ENCODE measurements at places on chromosomes 2 and 18.

- no peak for DNase-seq
Measured at GRCh38 chr18:40576507-40577115, 1378.4 kb upstream of the PIK3C3 start.

GRCh38 chr2:3179208-3179607 lies 198.4 kb downstream of the EIPR1 start:
- no peak for DNase-seq

GRCh38 chr18:34121200-34121721 lies 103.5 kb downstream of the NOL4 start:
- peak; percentile 32 for DNase-seq

DNA sequence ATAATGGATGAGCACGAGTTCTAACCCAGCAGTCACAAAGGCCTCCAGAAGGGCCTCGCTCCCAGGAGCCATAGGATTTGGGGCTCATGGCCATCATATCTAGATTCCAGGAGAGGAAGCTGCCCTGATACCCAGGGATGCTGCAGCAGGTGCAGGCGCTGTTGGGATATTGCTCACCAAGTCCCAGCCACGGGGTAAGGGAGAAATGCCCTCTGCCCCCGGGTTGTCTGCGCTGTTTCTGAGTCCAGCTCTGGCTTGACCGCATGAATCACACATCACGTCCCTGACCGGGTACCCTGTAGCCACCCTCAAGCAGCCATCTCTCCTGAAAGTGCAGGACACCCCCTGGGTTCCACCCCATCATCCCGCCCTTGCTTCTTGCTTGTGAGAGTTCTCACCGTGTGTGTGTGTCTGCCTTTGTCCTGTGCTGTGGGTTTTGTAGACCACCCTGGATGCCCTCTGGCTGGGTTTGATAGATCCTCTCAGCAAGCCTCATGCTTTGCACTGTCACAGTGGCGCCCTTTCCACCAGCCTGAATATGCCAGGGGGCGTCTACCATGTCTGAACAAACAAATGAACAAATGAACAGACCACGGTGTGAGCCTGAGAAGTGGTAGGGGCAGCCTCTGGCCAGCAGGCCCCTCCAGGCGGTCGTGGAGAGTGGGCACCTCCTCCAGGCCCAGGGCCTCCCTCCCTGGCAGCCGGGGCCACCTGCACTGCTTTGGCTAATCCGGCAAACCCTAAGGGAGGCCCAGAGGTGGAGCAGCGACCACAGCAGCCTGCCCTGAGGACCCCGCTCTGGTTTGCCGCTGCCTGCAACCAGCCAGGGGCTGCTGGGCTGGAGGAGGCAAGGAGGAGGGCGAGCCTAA lies 32.1 kb downstream of the ADRA2B start:
- no peak for DNase-seq

- DNase-seq: no peak
Measured at GRCh38 chr18:77969972-77970371, 720.3 kb downstream of the GALR1 start.

- DNase-seq: no peak
Measured at GRCh38 chr2:102284611-102285010, 26.8 kb upstream of the IL1RL1 start.

GRCh38 chr2:25226827-25227226 lies 58.4 kb upstream of the POMC start:
- no peak for DNase-seq

DNA sequence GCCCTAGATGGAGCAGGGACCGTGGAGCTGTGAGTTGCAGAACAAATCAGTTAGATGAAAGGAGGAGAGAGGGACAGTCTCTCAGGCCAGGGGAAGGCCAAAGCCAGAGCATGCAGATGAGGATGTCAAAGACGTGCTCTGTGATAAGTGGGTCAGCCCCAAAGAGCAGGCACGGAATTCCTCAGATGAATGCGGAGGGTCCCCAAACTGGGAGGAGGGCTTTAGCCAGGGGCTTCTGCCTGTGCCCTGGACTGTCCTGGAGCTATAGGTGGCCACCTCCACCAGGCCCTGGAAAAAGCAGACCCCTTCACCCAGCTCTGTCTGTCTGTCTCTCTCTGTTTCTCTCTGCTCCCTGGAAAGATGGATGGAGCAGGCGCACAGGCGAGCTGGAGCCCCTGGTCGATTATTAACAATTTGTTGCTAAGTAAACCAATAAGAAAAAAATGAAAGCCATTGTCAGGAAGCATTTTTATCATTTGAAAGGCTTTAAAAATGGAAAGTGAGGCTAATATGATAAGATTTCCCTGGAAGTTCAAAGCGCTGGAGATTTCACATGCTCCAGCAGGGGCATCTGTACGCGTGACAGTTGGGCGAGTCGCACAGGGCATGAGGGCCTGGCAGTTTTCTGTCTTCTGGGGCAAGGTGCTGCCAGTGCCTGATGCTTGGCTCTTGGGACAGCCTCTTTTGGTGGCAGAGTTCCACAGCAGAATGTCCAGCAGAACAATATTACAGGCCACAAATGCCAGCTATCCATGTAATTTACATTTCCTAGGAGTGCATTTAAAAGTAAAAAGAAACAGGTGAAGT lies 241.0 kb downstream of the GLI2 start:
- no peak for DNase-seq

DNA sequence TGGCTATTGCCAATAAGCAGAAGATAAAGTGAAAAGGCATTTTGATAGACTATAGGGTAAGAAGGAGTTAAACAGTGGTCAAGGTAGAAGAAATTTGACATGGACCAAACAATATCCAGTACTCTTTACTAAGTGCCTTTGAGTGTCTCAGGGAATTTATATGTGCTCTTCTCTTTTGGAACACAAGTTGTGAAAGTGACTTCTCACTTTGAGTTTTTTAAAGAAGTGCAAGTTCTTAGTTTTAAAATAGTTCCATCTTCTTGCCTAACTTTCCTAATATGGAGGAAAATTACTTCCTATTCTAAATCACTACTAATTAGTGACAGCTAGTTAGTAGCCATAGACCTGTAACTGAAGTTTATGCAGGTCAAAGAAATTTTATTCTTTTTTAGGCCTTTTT lies 63.4 kb downstream of the AFTPH start:
- DNase-seq: no peak

GRCh38 chr2:49165662-49166061 lies 11.3 kb upstream of the FSHR start:
- no peak for DNase-seq

GRCh38 chr2:136448432-136448831 lies 316.9 kb upstream of the THSD7B start:
- no peak for DNase-seq

- DNase-seq: no peak
Measured at GRCh38 chr2:42659609-42660008, 91.2 kb downstream of the MTA3 start.

- no peak for DNase-seq
Measured at GRCh38 chr18:63534615-63535014, 7.6 kb upstream of the SERPINB12 start.

DNA sequence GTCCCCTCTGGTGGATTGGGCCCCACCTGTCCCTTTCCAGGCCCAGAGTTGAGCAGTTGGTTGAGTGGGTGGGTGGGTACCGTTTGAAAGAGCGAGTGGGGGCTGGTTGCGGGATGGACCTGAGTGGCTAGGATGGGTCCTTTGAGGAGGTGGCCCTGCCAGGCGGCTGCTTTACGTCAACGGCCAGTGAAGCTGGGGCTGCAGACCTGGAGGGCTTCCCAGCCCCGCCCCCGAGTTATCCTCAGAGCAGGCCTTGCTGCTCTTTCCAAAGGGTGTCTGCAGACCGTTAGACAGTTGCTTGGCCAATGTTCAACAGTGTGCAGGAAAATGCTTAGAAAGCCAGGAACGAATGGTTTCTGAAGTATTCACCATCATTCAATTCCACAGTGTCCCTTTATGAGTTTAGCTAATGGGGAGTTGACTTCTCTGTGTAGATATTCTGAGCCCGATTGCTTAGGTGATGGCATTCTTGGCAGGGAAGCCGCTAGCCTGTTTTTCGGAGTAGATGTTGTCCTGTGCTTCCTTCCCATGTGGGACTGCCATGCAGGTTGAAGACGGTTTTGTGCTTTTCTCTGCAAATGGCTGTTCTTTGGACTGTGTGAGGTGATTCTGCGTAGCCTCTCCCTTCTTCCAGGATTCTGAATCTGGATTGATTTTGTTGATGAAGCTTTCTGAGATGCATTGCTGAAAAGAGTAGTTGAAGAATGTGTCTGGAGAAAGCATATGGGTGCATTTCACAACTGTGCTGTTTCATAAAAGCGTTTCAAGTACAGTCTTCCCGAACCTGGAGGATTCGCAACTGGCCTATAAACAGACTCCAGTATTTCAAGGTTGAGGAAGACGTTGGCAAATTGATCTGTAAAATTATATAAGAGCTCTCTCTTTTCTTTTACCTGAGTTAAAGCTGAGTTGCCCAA lies 45.8 kb downstream of the LDLRAD4 start:
- DNase-seq: no peak

DNA sequence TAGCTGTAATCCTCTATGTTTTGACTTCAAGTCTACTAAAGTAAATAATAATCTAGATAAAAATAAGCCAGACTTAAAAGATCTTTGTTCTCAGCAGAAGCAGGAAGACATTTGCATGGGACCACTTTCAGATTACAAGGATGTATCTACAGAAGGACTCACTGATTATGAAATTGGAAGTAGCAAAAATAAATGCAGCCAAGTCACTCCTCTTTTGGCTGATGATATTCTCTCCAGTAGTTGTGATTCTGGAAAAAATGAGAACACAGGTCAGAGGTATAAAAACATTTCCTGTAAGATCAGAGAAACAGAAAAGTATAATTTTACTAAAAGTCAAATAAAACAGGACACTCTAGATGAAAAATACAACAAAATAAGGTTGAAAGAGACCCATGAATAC lies 338.4 kb downstream of the ZNF804A start:
- no peak for DNase-seq

DNA sequence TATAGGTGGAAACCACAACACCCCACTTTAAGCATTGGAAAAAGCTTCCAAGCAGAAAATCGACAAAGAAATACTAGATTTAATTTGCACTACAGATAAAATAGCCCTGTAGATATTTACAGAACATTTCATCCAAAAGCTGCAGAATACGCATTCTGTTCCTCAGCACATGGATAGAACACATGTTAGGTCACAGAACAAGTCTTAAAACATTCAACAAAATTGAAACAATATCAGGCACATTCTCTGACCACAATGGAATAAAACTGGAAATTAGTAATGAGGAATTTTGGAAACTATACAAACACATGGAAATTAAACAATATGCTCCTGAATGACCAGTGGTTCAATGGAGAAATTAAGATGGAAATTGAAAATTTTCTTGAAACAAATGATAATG lies 27.8 kb upstream of the XDH start:
- DNase-seq: peak; percentile 48

DNA sequence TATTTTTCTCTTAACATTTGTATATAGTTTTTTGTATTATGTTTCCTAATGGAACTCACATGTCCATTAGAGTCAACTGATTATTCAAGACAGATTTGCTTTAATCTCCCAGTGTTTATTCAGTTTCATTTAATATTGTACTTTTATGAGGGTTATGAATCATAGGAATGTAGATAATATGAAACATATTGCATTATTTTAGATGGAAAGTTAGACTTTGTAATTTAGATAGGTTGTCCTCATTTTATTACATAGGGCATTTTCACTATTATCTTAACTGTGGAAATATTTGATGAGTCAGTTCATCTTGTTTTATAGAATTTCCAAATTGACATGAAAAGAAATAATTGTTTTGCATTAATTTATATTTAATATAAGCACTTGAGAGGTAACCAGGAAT lies 240.8 kb downstream of the PLCL1 start:
- no peak for DNase-seq

GRCh38 chr2:221848286-221848685 lies 276.2 kb upstream of the EPHA4 start:
- DNase-seq: no peak

DNA sequence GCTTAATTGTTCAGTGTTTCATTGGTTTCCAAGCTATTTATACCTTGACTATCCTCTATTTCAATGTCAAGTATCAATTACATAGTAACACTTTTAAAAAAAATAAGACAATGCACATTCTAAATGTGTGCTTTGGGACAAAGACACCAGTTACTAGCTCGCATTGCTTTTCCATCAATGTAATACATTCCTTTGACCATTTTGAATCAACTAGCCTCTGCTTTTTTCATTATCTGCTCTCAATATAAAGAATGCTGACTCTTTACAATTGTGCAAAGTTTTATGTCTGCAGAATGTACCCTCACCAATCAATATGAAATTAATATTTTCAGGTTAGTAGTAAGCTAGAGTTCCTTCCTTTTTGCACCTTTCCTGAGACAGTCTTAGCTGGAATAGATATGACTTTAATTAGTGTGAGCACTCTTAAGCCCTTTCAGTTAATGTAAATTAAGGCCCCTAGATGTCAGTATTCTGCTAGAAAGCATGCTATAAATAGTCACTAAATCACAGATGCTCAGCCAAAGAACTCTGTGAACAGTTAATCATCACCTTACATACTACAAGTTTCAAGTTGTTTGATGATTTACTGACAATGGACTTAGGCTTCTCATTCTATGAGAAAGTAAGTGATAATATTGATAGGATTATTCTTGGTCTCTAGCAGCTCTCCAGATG lies 413.6 kb downstream of the PTH2R start:
- no peak for DNase-seq

- DNase-seq: no peak
Measured at GRCh38 chr2:176832086-176832485, 380.5 kb upstream of the HNRNPA3 start.

DNA sequence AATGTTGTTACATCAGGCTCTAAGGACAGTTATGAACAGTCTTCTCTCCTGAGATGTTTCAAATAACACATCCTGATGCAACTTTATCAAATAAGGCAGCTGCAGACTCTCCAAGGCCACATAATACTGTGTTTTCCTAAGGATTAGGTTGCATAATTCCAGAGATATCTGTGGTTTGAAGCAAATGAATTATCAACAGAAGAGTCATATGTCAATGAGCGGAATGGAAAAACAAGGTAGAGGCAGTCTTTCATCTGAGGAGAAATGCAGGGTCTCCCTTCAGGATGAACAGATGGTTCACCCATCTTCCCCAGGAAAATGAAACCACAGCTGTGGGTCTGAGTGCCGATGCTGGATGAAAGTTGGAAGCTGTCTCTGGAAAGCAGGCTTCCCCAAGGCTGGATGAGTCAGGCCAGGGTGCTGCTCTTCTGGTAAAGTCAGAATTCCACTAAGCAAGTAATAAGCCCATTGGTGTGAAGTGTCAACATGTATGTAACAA lies 22.2 kb downstream of the LYG1 start:
- peak; percentile 97 for DNase-seq

- DNase-seq: peak; percentile 74
Measured at GRCh38 chr2:172281648-172282570, 145.5 kb upstream of the ITGA6 start.

- DNase-seq: no peak
Measured at GRCh38 chr2:204453730-204454167, 91.5 kb upstream of the PARD3B start.

Data from LHCN-M2 (cell line).